T-helper 1 cell (primary cell): ENCODE measurements at places on chromosomes 2 and 18.

DNA sequence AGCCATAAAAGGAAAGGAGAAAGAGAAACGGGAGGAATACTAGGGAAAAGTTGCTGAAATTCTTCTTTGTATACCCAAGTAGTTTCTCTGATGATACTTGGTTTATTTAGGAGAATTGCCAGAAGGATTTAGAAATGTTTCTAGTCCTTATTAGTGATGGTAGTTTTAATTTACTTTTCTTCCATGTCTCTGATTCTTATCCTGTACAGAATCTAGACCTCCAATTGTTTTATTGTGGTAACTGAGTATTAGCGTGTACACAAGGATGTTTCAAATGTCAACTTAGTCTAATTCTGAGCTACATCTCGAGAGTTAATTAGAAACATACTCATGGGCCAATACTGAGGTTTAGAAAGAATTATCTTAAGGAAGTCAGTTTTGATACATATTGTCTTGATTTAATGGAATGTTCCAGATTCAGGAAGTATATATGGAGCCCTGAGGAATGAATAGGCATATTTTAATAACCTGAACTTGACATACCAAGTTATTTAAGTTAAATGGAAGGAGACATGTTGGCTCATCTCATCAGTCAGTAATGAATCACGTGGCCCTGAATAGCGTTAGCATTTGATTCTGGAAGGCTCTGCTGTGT, 219.6 kb downstream of the LTBP1 start:
- DNase-seq, result no peak

DNA sequence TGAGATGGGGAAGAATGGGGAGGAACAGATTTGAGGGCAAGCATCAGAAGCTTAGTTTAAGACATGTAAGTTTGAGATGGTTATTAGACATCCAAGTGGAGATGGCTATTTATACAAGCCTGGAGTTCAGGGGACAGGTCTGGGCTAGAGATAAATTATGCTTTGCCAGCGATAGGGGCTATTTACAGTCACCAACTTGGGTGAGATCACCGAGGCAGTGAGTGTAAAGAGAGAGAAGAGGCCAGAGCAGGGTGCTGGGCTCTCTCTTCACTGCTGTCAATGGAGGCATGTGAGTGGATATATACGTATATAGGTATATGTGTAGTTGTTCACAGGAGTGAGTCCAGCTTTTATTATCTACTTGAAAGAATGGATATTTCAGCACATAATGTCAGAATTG, 81.0 kb downstream of the QPCT start:
- DNase-seq, result no peak

DNA sequence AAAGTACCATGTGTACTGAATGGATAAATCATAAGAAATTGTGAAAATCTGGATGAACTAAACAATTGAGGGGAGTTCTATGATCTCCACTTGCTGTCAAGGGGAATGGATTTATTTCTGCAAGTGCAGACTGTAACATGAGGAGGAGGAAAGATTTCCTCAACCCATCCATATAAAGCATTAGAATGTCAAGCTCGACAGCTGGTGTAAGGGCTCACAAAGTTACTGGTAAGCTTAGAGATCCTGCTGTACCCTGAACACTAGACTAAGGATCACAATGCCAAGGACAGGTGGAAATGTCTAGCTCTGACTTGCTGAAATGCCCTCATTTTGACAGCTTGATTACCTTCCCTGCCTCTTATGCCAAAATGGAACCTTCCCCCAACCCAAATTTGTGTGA, 125.3 kb downstream of the TCF4 start:
- no peak for DNase-seq

DNA sequence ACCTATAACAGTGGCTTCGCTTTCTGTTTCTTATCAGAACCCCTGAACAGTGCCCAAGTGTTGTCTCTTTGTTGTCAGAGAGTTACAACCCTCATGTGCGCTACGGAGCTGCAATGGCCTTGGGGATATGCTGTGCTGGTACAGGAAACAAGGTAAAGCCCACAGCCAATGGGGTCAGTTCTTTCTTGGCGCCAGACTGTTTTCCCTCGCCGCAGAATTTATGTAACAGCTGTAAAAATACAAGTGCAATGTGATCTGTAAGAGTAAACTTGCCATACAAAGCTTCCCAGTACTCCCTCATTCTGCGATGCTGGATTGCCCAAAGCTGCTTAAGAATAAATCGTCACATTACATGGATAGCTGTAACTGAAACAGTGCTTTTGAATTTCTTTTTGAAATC, 13.9 kb upstream of the HTR2B start:
- no peak for DNase-seq

- DNase-seq, result no peak
Measured at GRCh38 chr2:195536906-195537305, 120.1 kb upstream of the SLC39A10 start.

DNA sequence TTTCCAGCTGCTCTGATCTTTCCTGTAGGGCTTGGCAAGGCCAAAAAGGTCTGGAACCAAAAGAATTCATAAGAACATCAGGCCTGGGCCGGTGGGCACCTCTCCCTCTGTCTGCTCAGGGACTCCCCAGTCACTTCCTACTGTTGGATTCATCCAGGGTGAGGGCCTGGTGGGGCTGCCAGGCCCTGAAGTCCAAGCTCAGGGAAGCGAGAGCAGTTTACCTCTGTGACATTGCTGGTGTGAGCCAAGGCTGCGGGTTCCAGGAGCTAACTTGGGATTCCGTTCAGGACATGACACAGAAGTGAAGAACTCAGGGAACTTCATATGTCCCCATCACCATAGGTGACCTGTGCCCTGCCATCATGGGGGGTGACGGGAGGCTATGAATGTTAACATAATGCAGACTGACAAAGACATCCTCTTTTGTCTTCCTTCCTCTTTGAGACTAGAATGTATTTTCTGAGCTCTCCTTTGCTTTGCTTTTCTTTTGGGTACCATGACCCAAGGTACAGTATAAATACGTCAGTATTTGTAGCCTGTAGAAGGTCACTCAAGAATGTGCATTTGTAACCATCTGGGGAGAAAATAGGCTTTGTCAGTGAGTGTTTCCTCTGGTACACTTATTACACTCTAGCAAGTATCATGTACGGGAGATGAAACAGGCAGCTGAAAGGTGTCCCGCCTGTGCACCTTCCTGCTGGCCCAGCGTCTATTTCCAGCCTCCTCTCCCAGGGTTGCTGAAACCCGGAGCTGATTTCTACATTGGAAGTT, 130.5 kb upstream of the SLC1A4 start:
- no peak for DNase-seq

- peak; percentile 46 for DNase-seq
Measured at GRCh38 chr2:30266051-30266621, 34.8 kb downstream of the LBH start.

- no peak for DNase-seq
Measured at GRCh38 chr2:2757764-2758163, 426.7 kb upstream of the MYT1L start.

GRCh38 chr18:63868546-63868945, 19.0 kb upstream of the SERPINB2 start:
- no peak for DNase-seq

DNA sequence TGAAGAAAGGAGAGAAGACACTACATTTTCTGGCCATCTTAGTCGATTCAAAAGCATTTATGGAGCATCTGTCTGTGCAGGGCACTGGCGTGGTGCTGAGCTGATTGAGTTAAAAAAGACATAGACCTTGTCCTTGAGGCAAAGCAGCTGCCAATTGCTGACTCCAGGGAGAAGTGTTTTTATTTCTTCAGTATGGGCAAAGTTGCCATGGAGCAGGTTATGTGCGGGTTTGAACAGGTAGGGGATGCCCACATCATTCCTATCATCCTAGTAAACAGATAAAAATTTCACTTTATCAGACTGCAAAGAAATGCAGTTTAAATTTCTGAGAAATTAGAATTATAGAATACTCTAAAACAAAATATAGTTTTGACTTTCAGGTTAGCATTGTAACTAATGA, 125.8 kb downstream of the NUP35 start:
- no peak for DNase-seq

DNA sequence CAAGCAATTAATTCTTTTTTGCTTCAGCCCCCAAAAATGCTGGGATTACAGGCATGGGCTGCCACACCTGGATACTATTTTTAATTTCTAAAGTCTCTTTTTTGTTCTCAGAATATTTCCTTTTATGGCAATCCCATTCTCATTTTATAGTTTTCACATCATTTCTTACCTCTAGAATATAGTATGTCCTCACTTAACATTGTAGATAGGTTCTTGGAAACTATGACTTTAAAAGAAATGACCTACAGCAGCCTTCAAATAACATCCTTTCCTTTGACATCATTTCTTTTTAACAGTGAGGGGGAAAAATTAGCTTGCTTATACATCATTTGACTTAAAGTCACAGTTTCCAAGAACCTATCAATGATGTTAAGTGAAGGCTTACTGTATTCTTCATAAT, 31.6 kb downstream of the RBBP8 start:
- DNase-seq, result no peak

DNA sequence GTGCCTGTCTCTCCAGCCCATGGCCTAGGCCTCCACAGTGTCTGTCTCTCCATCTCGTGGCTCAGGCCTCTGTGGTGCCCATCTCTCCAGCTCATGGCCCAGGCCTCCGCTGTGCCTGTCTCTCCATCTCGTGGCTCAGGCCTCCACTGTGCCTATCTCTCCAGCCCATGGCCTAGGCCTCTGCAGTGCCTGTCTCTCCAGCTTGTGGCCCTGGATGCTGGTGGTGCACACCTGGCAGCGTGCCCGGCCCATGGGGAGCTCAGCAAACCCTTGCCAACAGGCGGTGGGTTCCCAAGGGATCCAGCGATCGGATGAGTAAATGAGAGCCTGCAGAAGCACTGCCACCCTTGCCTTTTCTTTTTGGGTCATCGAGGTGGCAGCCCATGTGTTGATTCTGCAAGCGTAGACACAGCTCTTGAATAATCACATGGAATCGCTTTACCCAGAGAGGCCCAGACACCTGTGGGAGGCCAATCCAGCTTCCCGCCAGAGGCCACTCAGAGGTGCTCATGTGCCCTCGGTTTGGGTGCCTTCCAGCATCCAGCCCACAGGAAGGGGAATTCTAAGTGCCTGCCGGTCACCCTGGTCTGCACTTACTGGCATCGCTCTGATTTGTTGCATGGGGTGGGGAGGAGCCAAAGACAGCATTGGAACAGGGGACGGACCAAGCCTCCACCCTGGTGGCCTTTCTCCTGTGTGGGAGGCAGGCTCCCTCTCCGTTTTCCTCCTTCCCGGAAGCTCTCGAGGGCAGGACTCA, 101.8 kb upstream of the HDAC4 start:
- no peak for DNase-seq

- DNase-seq, result no peak
Measured at GRCh38 chr2:21165350-21165749, 41.6 kb downstream of the TDRD15 start.

DNA sequence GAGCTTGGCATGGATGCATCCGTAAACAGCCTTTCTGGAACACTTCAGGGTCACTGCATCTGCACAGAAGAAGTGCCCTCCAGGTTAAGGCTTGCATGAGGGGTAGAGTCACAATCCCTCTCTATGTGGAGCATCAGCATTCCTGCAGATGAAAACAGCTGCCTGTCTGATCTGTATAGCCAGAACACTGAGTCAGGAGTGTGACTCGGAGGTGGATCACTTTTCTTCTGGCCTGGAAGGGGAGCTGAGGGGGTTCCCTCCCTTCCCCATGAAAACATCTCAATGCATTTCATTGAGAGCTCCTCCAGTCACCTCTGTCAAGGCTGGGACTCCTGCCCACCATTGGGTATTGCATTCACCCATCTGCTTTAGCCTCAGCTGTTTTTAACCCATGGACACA, 72.5 kb upstream of the SERPINE2 start:
- DNase-seq, result no peak

DNA sequence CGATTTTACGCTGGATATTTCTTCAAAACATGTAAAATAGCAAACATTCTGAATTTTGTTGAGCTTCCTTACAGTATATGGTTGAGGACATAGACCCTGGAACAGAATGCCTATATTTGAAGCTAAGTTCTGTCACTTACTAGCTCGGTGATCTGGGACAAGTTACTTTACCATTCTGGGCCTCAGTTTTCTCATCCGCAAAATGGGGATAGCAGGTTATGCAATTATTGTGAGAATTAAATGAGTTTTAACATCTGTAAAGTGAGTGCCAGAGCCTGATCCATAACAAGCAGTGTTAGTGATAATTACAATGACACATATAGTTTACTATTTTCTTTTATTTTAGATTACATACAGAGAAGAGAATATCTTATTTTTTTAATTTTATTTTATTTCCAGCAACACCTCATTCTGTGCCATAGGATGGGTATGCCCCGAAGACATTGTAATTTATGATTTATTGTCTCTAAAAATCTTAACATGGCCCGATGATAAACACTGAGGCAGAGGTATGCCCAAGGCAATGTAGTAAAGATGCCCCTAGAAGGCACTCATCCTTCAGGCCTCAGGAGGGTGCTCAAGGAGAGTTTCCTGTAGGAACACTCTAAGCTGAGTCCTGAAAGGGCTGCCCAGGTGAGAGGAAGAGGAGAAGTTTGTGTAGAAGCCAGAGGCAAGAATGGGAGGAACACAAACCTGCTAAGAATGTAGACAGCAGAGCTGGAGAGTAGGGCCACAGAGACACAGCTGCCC, 250.9 kb downstream of the BCL11A start:
- DNase-seq, result no peak

DNA sequence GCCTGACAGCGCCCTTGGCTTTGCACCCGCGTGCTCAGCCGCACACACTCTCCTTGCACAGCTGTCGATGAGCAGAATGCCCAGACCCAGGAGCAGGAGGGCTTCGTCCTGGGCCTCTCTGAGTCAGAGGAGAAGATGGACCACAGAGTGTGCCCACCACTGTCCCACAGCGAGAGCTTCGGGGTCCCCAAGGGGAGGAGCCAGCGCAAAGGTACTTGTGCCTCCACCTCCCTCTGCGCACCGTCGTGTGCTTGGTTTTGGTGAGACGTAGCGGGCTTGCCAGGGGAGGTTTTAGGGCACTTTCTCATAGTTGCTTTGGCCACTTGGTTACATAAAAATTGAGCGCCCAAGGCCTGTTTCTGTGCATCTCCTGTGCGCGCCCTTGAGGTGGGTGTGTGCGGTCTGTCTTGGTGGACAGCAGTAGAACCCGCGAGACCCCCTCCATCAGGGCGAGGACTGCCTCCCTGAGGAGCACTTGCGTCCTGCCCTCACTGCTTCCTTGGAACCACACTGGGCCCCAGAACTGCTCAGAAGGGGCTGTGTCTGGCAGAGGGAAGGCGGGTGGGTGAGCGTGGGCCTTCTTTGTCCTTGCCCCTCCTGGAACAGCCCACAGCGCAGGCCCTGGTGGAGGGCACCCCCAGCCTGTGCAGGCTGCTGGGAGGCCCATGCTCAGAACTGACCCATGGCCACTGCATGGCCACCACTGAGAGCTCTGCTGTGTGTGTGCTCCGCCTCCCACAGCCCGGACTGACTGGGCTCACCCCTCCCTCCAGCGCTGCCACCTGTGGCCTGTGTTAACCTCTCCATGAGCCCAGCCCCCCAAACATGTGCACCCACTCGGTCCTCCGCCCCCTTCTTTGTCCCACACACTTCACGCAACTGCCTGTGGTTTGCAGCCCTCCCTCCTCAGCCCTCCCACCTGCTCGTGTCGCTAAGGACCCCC, 95.9 kb downstream of the DGKD start:
- DNase-seq, result no peak

GRCh38 chr2:241036964-241037421, 38.6 kb downstream of the SNED1 start:
- no peak for DNase-seq

- DNase-seq, result no peak
Measured at GRCh38 chr2:168731616-168732015, 70.8 kb upstream of the NOSTRIN start.
